Tibial nerve (tissue), 4 donors: ENCODE measurements at places on chromosomes 7 and 10. TPM values are rescaled to one million over a fixed set of nuclear protein-coding genes. Genes with fewer than 3 reads are reported as not detected.

- H3K27me3 ChIP-seq: no peaks in the 10 kb centered on the region
- H3K4me1 ChIP-seq: no peaks in the 10 kb centered on the region
- H3K27ac ChIP-seq: no peak overlapping the region
- no peak overlapping the region for H3K4me3 ChIP-seq
- no peak for DNase-seq
- no peaks in the 10 kb centered on the region for H3K36me3 ChIP-seq
These were observed 17.6 kb downstream of the PTN start for GRCh38 chr7:137325927-137326326.

- no peaks in the 10 kb centered on the region for H3K27me3 ChIP-seq
- H3K36me3 ChIP-seq: peaks cover 87% of the 10 kb centered on the region
- no peak overlapping the region for H3K4me3 ChIP-seq
- DNase-seq: no peak
- no peak overlapping the region for H3K27ac ChIP-seq
- no peaks in the 10 kb centered on the region for H3K4me1 ChIP-seq
These were observed 13.7 kb upstream of the ZSCAN21 start for GRCh38 chr7:100035876-100036275.

DNA sequence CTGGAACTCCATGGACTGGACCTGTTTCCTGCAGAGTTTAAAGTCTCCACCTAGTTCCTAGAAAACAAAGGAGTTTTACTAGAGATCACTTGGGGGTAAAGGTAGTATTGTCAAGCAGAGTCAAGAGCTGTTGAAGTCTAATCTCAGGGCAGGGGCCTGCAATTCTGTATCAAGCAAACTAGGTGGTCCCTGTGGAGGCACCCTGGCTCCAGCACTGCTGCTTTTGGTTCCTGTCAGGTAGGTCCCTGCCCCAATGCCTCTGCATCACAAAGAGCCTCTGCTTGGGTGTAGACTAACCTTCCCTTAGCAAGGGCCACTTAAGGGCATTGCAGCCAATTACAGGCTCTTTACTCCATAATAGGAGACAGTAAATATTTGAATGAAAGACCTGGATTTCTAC lies 22.5 kb downstream of the ZSCAN25 start:
- DNase-seq: no peak
- H3K4me1 ChIP-seq: no peaks in the 10 kb centered on the region
- peaks cover 42% of the 10 kb centered on the region for H3K36me3 ChIP-seq

- no peak overlapping the region for H3K27ac ChIP-seq
- no peaks in the 10 kb centered on the region for H3K27me3 ChIP-seq
- H3K4me1 ChIP-seq: peaks cover 46% of the 10 kb centered on the region
- DNase-seq: no peak
- no peak overlapping the region for H3K4me3 ChIP-seq
These were observed 137.6 kb downstream of the NRP1 start for GRCh38 chr10:33196710-33197491.

GRCh38 chr10:3426190-3426845 lies 253.7 kb upstream of the PITRM1 start:
- no peaks in the 10 kb centered on the region for H3K27me3 ChIP-seq
- no peak for DNase-seq
- H3K4me3 ChIP-seq: no peak overlapping the region
- no peak overlapping the region for H3K27ac ChIP-seq

DNA sequence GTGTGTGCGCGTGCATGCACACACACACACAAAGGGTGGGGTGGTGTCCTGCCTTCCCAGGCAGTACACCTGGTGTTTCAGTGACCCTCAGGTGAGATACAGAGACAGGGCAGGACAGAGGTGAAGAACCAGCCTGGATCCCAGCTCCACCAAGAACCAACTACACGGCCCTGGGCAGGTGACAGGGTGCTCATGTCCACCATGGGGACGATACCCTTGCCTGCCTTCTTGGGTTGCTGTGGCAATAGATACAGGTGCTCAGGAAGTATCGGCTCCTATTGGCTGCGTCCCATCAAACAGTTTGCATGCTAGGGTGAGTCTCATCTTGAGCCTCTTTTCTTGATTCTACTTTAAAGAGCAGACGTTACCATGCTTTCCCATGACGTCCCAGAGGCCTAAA lies 33.7 kb upstream of the CXCL12 start:
- no peaks in the 10 kb centered on the region for H3K27me3 ChIP-seq
- no peak overlapping the region for H3K27ac ChIP-seq
- no peak for DNase-seq
- H3K4me1 ChIP-seq: peaks cover 21% of the 10 kb centered on the region

- peaks cover 43% of the 10 kb centered on the region for H3K4me1 ChIP-seq
- no peak overlapping the region for H3K4me3 ChIP-seq
- no peaks in the 10 kb centered on the region for H3K27me3 ChIP-seq
These were observed 48.3 kb downstream of the PROSER2 start for GRCh38 chr10:11871466-11871865.

DNA sequence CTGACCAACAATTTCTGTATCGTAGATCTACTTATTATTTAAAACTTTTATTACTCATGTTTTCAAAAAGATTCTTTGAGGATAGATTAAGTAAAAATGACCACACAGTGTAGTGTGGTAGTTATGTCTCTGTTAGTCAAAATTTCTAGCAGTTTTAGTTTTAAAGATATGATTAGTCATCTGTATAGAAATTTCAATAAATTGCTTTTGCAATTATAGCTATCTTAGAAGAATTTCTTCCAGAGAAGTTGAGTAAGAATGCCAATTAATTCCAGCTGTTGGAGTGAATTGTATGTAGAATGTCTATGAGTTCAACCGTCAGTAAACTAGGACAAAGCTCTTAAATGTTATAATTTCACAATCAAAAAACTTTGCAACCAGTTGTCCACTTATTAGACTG lies 229.7 kb downstream of the CDK14 start:
- peaks cover 21% of the 10 kb centered on the region for H3K4me1 ChIP-seq
- DNase-seq: no peak
- H3K27ac ChIP-seq: peak overlapping the region; percentile 23
- no peak overlapping the region for H3K4me3 ChIP-seq

The ADAMTS14 gene
- 6.5 TPM for total RNA-seq

The CHRM2 gene
- total RNA-seq: not detected

The ASAH2B gene
- total RNA-seq: 0.42 TPM

The MMP21 gene
- total RNA-seq: 0.30 TPM

The PPRC1 gene
- total RNA-seq: 22.4 TPM
